ENCODE measurements at places on chromosomes 13 and 19.

- DNase-seq, result no peak
Measured at GRCh38 chr19:30406220-30407067, 34.3 kb downstream of the ZNF536 start.

- no peak for DNase-seq
Measured at GRCh38 chr13:102141625-102142472, 260.0 kb downstream of the FGF14 start.

DNA sequence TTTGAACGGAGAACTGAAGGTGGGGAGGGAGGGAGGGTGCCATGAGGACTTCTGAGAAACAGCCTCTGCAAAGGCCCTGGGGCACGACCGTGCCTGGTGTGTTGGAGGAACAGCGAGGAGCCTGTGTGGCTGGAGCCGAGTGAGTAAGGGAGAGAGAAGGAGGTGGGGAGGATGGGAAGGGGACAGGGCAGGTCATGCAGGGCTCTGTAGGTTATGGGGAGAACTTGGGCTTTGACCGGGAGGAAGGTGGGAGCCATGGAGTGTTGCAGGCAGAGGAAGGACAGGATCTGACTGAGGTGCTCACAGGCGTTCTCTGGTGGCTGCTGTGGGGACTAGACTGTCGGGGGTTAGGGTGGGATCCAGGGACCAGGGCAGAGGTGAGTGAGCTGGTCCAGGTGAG lies 6.7 kb downstream of the MPND start:
- DNase-seq, result no peak

DNA sequence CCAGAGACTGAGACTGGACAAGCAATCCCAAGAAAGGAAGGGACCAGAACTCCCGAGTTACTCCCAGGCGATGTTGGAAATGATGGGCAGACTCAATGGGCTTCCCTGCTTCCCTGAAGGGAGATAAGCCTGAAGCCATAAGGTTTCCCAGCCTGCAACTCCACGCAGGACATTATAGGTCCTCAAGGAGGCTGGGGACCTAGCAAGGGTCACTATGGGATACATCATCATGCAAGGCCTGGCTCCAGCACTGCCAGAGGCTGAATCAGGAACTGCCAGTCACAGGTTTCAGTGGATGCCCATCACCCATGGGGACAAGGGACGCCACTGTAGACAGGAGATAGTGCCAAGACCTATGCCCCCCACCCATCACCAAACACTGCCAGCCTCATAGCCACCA lies 338.7 kb downstream of the IRS2 start:
- DNase-seq, result no peak

GRCh38 chr13:32537580-32538142 lies 934 bp downstream of the N4BP2L2 start:
- DNase-seq, result peak; percentile 5

Measured in stimulated activated CD8-positive, alpha-beta memory T cell treated with anti-CD3 and anti-CD28 coated beads, Interleukin-4, amount 100 ng/mL, for 4 hours (primary cell).